ENCODE measurements at places on chromosomes 5 and 9. TPM values are rescaled to one million over a fixed set of nuclear protein-coding genes. Genes with fewer than 3 reads are reported as not detected.

GRCh38 chr5:51399643-51400006 is 16.4 kb downstream of the ISL1 start:
- no peak for DNase-seq

DNA sequence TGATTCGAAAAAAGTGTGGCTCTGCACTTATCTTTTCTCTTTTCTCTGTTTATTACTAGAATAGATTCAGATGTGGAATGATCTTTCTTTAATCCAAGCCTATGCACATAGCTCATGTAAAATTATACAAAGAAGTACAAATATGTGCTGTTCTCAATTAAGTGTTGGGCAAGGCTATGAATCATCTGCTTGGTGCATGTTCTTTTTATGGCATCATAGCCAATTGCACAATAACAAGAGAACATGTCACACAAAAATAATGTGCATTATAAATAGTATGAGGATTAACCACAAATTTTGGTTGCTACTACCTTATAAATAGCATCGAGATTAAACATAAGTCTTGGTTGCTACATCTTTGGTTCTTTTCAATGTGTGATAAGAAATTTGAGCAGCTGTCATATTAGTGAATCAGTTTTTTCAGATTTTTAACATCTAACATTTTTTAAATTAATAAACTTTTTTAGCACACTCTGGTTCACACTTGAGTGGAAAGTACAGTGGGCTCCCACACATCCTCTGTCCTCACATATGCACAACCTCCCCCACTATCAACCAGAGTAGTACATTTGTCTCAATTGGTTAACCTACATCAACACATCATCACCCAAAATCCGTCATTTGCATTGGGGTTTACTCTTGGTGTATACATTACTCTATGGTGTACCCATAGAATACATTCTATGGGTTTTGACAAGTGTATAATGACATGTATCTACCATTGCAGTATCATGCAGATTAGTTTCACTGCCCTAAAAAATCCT is 6.8 kb upstream of the RECK start:
- no peak for DNase-seq

- DNase-seq: no peak
Observed at GRCh38 chr5:158177146-158177545, 318.2 kb upstream of the CLINT1 start.

Gene GPR151
- polyA plus RNA-seq: not detected

Gene SHLD3
- 3.3 TPM for polyA plus RNA-seq

Gene CLIC3
- not detected for polyA plus RNA-seq

Gene PCDHGA3
- 1.3 TPM for polyA plus RNA-seq
